AG20443 (cell line): ENCODE measurements at places on chromosomes 5 and 9.

DNA sequence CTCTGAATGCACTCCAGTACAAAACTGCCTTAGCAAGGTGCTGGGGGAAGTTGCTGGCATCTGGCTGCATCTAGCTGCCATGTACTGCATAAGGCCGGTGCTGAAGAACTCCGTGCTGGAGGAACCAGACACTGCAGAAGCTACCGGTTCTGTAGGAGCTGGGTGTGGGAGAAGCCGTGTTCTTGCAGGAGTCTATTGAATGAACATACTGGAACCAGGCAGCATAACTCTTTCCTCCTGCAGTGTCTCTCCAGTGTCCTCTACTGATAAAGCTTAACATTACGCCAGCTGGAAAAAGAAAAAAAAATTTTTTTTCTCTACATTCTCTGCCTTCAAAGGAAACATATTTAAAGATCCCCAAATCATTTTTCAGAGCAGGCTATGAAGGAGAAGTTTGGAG lies 38.5 kb downstream of the VPS13A start:
- peak; percentile 31 for DNase-seq

DNA sequence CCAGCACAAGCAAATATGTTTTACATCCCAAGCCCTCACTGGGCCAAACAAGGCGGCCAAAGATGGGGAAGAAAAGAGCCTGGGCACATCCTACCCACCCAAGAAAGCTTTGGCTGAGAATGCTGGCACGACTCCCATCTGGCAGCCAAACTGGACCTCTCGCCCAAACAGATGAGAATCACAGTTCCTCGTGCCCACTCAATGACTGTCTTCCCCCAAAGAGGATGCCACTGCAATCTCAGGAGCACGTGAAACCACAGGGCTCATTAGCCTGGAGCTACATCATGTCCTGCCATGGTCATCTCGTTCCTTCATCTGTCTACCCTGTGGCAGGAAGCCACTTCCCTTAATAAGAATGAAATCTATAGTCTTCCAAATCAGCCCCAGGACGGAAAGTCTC lies 536.8 kb downstream of the BNC2 start:
- no peak for DNase-seq

GRCh38 chr5:75331-76320 lies 16.3 kb upstream of the PLEKHG4B start:
- peak; percentile 7 for DNase-seq

DNA sequence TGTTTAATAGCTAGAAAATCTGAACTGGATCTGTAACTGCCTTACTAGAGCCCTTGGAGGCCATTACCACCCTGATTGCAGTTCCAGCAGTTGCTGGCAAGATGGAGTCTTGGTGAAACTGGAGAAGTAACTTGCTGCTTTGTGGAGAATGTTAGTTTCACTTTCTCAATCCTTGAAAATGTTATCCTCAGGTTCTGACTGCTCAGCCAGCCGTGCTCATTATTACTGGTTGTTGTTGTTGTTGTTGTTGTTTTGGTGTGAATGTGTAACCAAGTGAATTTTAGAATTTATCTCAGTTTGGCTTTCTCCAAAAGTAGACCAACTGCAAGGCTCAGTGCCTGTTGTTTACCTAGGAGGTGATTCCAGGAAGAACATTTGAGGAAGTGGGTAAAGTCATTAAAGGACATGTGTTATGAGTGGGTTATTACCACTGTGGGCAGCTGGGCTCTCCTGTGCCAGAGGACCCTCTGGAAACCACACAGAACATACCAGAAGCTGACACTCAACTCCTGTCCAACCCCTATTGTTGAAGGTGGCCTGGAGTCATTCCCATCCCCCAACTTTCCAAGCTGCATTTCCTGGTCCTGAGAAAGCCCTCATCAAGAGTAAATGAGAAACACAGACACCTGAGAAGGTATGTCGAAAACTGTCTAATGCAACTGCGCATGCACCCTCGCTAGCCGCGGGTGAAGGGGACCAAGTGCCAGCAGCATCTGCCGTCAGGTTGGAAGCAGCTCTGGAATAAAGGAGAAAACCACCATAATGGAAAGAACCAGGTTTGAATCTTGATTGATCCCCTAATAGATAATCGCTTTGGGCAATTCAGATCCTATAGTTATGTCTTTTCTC lies 111.6 kb downstream of the CMYA5 start:
- peak; percentile 32 for DNase-seq

DNA sequence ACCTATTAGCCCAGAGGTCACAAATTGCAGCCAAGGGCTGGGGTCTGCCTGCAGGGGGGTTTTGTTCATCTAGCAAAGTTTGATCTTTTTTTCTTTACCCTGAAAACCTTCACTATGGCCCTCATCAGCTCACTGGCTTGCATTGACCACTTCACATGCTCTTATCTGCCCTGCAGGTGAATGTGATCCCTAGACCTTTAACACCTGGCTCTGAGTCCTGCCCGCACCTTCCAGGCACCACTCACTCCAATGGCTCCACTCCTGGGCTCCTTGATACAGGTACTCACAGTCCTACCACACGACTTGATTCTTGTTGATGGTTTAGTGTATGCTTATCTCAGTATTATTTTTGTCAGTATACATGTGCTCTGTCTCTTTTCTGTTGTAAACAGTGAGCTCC lies 92.5 kb downstream of the FEM1C start:
- DNase-seq: no peak

GRCh38 chr5:109956884-109957283 lies 267.2 kb downstream of the MAN2A1 start:
- DNase-seq: no peak

DNA sequence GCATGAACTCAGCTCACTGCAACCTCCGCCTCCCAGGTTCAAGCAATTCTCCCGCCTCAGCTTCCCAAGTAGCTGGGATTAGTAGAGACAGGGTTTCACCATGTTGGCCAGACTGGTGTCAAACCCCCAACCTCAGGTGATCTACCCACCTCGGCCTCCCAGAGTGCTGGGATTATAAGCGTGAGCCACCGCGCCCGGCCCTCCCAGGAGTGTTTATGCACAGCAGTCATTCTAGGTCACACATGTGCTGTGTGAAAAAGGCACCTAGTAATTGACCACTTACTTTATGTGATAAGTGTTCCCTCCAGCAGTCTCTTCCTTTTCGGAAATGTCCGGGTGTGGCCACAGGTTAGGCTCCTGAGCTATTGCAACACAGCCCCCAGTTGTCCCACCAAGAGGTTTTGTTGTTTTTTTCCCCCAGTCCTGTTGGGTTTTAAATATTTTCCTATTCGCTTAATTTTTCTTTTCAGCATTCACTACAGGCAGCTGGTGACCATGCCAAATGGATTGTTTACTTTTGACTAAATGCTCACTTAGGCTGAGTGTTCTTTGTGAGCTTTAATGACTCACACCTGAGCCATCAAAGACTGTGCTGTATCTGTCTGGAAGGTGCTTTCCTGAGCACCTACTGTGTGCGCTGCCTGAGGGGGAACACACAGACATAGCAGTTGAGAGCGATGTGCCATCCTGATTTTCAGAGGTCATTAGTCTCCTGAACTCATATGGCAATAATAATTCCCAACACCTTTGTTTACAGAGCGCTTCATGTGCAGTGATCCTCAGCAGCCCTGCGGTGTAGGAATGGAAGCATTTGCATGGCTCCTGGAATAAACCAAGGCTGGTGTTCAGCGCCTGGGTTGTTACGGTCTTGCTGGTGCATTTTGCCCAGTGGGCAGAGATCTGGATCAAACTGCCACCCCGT lies 94.3 kb downstream of the MVB12B start:
- no peak for DNase-seq

GRCh38 chr5:157713830-157714595 lies 17.2 kb upstream of the THG1L start:
- no peak for DNase-seq

GRCh38 chr9:22401671-22402070 lies 45.0 kb upstream of the DMRTA1 start:
- DNase-seq: no peak

DNA sequence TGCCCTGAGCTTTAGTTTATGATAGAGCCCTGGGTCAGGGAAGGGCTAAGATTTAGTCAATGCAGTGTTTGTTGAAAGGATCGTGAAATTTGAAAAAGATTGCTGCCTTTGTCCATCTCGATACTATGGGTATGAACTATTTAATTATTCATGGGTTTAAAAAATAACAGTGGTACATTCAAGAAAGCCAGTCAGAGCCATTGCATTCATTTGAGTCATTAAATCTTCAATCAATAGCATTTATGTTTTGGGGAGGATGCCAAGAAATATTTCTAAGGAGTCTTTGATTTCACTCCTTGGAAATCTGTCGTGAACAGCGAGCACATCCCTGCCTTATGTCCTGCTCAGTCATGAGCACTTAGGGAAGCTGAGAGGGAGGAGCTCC lies 54.4 kb upstream of the LRRTM2 start:
- DNase-seq: no peak

GRCh38 chr9:2420543-2420942 lies 201.0 kb upstream of the VLDLR start:
- DNase-seq: no peak

DNA sequence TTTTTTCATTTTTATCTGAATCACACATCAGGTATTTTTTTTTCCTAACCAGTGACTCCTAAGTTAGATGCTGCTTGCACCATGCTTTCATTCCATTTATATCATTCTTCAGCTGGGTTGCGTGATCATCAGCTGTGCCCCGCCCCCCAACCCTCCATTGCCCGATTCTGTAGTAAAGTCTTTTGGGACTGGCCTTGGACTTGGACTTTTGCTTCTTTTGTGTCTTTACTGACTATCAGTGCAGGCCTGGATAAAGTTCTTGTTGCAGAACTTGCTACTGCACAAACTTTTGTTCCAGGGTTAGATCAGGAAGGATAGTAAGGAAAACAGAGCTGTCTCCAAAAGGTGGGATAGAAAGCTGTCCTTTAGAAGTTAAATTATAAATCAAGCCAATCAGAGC lies 38.5 kb downstream of the SLC22A5 start:
- no peak for DNase-seq

DNA sequence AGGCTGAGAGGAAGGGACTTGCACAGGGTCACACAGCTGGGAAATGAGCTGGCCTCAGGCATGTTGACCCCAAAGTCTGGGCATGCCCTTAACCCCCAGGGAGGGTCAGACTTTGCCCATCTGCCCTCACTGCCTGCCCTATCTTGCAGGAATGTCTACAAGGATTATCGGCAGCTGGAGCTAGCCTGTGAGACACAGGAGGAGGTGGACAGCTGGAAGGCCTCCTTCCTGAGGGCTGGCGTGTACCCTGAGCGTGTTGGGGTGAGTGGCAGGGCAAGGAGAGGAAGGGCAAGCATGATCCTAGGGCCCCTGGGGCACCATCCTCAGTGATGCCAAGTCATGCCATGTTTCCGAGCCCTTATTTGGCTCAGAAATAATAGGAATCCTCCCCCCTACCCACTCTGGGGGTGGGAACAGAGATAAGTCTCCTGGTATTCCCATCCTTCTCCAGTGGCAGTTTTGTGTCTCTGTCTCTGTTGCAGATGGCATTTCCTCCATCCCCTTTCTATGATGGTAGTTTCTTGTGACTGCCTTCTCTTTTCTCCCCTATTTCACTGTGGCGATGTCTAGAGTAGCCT lies 28.5 kb downstream of the GOLGA2 start:
- DNase-seq: no peak

GRCh38 chr5:155097995-155098394 lies 84.4 kb downstream of the KIF4B start:
- no peak for DNase-seq

DNA sequence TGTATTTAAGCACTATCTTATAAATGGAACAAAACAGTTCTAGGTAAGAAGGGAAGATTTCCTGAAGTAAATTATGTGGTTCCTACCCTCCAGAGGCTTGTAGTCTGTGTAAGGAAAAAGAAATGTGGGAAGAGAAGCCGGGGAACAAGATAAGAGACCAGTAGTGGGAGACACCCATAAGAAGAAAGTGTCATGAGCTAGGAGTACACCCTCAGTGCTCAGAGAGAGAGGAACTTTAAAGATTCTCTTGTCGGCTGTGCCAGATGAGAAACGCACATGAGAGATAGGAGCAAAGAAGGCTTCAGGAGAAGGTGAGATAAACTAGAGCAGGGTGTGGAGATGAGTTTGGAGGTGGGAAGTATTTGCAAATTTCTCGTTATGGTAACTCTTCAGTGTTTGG lies 18.1 kb downstream of the SLC36A1 start:
- no peak for DNase-seq

GRCh38 chr5:31741496-31741895 lies 102.6 kb downstream of the PDZD2 start:
- no peak for DNase-seq

GRCh38 chr5:14486996-14487896 lies 94.3 kb upstream of the OTULINL start:
- DNase-seq: peak; percentile 14

GRCh38 chr9:127516835-127517607 lies 65.7 kb downstream of the LRSAM1 start:
- no peak for DNase-seq

DNA sequence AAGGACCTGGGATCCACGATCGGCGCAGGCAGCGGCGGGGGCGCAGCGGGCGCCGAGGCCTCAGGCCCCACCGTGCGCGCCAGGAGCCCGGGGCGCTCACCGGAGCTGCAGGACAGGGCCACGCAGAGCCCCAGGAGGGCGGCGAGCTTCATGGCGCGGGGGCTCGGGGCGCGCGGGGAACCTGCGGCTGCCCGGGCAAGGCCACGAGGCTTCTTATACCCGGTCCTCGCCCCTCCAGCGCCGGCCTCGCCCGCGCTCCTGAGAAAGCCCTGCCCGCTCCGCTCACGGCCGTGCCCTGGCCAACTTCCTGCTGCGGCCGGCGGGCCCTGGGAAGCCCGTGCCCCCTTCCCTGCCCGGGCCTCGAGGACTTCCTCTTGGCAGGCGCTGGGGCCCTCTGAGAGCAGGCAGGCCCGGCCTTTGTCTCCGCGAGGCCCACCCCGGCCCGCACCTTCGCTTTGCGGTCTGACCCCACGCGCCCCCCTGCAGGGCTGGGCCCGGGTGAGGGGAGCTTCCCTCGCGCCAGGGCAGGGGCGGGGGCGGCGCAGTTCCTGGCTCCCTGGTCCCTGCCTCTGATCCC lies at the start of gene SCGB3A1:
TSS of gene SCGB3A1 (minus strand) at position 189 of the 577 bp plus-strand sequence. CDS start at position 152, 37 bp downstream.
- DNase-seq: peak; percentile 17

GRCh38 chr5:18900644-18901043 lies 1087.4 kb downstream of the CDH18 start:
- DNase-seq: no peak

GRCh38 chr5:61837788-61838187 lies 468.2 kb upstream of the KIF2A start:
- DNase-seq: no peak

GRCh38 chr9:91920630-91921350 lies 29.2 kb downstream of the ROR2 start:
- no peak for DNase-seq

- DNase-seq: no peak
Measured at GRCh38 chr9:5466766-5467165, 16.4 kb downstream of the CD274 start.

DNA sequence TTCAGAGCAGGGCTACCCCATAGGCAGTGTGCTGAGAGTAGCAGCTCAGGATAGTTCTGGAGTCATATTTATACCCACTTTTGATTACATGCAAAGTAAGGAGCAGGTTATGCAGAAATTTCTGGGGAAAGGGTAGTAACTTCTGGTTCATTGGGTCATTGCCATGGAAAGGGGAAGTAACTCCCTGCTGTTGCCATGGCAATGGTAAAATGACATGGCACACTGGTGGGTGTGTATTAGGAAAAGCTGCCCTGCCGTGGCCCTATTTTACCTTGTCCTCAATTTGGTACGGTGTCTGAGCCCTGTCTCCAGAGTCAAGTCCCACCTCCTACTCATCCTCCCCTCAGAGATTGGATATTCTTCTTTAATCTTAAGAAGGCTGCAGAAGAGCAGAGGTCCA lies 526.7 kb upstream of the TYRP1 start:
- DNase-seq: no peak

- DNase-seq: peak; percentile 9
Measured at GRCh38 chr5:19928562-19929421, 59.2 kb downstream of the CDH18 start.
